ENCODE measurements at places on chromosomes 3 and 15.

DNA sequence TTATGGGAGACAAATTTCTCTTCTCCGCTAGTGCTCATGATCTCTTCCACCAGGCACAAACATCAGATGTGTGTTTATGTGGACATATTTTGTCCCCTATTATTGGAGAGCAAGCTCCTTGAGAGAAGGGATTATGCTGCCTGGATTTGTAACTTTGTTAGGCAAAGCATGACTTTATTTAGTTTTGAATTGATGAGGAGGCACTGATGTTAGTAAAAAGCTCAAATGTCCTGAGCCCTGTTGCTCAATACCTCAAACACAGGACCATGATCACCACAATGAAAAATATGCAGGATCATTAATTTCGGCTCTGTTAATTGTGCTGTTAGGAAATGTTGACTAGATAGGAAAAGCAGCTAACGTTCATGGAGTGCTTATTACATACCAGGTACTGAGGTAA lies 29.1 kb downstream of the SCG5 start:
- DNase-seq, result no peak

DNA sequence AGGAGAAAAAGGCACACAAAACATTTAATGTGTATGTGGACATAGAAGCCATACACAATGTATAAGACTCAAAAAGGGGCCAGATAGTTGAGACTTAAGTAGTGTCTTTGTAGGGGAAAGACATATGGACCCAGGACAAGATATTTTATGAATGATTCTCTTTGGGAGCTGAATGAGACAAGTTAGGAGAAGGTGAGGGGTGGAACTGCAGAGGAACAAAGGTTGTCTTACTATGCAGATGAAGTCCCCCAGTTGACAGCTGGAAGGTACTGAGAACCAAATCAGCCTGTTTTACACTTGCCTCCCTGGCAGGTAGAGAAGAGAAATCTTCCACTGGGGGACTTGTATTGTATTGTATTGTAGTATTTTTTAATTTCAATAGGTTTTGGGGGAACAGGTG lies 14.9 kb upstream of the GCNT3 start:
- DNase-seq, result no peak

DNA sequence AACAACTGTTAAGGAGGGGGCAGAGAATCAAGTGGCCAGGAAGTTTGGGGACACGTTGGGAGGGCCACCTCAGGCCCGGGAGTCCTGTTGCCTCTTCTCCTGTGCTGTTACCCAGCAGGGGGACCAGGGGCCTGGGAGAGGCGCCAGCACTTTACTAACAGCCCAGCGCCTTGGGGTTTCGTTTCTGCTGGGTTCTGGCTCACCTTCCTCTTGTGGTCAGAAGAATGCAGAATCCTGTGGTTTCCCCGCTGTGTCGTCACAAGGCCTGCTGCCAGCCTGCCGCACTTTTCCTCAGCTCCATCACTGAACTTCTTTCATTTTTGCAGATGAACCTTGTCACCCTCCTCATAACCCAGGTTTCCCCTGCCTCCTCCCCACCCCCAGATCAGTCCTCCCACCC lies 67.7 kb downstream of the SLC30A4 start:
- DNase-seq, result peak; percentile 91

DNA sequence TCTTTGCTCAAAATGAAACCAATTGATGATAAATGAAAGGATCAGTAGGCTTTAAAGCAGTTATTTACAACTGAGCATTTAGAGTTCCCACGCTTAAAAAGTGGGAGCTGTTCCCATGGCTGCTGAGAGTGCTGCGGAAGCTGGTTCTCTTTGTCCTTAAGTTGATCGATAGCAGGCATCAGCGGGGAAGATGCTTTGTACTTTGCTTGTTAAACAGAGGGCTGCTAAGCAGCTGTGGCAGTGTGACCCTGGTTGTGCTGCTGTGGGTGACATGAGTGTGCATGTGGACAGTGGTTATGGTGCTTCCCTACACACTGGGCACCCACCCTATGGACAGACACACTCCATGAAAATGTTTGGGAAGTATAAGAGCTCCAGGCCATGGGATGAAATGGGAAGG lies 96.3 kb downstream of the PTPRG start:
- DNase-seq, result no peak

All from RCC 7860 (cell line).